GM12864 (cell line): ENCODE measurements at places on chromosomes 16 and 17.

DNA sequence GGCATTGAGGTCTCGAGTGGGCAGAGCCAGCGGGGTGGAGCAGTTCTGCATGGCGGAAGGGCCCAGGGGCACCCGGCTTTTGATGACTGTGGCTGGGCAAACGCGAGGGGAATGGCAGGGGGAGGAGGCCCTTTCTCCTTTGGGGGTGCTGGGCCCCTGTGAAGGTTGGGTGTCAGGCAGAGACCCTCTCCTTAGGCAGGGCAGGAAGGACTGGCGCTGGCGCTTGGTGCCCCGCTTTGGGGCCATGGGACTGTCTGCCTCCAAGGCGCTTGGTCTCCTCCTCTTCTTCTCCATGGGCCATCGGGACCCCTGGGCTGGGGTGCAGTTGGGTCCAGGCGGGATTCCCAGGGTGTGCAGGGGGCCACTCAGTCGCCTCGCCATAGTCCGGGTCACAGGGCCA, 12.8 kb upstream of the GFAP start:
- no peak for DNase-seq

- no peak for DNase-seq
These were observed 10.7 kb downstream of the RPRML start for GRCh38 chr17:46968224-46968834.

GRCh38 chr16:58615280-58615679, 14.3 kb downstream of the CNOT1 start:
- DNase-seq, result no peak

GRCh38 chr16:12900156-12900555, 1.2 kb upstream of the SHISA9 start:
- no peak for DNase-seq

GRCh38 chr16:81616321-81617020, 162.6 kb upstream of the PLCG2 start:
- DNase-seq, result peak; percentile 33

GRCh38 chr17:7580604-7581575, 1.5 kb downstream of the CD68 start:
- no peak for DNase-seq

DNA sequence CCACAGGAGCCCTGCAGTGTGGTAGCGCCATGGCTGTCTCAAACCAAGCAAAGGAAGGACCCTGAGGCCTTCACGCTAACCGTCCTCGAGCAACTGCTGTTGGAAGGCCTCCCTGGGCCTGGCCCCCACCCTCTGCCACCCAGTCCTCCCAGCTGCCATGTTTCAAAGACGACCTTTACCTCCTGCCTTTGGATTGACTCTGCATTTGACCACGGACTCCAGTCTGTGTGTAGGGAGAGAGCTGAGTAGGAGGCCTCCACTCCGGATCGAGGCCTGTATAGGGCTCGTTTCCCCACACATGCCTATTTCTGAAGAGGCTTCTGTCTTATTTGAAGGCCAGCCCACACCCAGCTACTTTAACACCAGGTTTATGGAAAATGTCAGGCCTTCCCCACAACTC, 24.3 kb downstream of the PLCD3 start:
- no peak for DNase-seq

GRCh38 chr16:10964891-10965326, 20.5 kb downstream of the CLEC16A start:
- no peak for DNase-seq

GRCh38 chr16:86565644-86566511, 751 bp upstream of the FOXC2 start:
- no peak for DNase-seq

- no peak for DNase-seq
These were observed 10.8 kb downstream of the ZNF213 start for GRCh38 chr16:3145660-3146059.
